Activated T-helper 1 cell treated with Interleukin-2 at 50 U/mL for 16 hours (primary cell): ENCODE measurements at places on chromosomes 1 and 21.

GRCh38 chr21:33069243-33069642 lies 698 bp upstream of the OLIG1 start:
- DNase-seq: no peak

DNA sequence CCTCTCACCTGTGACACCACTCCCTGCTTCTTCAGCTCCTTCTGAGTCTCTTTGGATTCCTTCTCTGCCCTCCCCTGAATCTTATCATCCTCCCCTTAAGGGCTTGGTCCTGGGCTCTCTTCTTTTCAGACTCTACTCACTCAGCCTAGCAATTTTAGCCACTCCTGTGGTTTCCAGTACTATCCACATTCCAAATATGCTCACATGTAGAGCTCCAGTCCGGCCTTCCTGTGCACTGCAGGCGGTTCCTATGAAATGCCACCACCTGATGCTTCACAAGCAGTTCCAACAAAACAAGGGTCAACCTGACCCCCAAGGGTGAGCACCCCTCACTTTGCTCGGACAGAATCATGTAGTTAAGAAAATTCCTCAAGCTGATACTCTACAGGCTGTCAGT lies 35.9 kb downstream of the MAB21L3 start:
- no peak for DNase-seq

- DNase-seq: no peak
Measured at GRCh38 chr1:68745011-68745410, 248.1 kb upstream of the DEPDC1 start.

GRCh38 chr21:36917471-36918158 lies 48.9 kb downstream of the HLCS start:
- DNase-seq: no peak

DNA sequence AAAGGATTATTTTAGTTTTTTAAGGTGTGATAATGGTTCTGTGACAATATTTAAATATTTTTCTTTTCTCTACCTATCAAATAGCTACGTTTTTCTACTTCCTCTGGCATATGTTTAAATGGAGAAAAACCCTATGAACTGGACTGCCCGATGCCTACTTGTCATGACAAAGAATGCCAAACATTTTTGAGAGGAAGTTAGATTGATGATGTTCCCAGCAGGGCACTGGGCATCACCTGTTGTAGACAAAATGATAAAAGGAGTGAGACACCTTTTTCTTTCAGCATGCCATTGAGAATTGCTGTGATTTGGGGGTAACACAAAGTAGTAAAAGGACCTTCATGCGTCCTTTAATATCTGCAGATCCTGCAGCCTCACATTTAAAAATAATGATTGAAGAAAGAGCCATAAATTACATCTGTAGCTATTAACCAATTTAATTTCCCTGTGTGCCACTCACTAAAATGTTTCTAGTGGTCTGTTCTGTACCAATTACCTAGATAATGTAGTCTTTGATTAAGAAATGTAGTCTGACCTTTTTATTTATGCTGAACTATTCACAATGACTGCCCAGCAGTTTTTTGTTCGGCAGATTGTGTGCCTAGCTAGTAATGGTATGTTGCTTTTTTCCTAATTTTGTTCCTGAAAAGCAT lies 47.6 kb downstream of the RPL5 start:
- DNase-seq: no peak

- DNase-seq: no peak
Measured at GRCh38 chr1:183450093-183450492, 22.2 kb upstream of the SMG7 start.

DNA sequence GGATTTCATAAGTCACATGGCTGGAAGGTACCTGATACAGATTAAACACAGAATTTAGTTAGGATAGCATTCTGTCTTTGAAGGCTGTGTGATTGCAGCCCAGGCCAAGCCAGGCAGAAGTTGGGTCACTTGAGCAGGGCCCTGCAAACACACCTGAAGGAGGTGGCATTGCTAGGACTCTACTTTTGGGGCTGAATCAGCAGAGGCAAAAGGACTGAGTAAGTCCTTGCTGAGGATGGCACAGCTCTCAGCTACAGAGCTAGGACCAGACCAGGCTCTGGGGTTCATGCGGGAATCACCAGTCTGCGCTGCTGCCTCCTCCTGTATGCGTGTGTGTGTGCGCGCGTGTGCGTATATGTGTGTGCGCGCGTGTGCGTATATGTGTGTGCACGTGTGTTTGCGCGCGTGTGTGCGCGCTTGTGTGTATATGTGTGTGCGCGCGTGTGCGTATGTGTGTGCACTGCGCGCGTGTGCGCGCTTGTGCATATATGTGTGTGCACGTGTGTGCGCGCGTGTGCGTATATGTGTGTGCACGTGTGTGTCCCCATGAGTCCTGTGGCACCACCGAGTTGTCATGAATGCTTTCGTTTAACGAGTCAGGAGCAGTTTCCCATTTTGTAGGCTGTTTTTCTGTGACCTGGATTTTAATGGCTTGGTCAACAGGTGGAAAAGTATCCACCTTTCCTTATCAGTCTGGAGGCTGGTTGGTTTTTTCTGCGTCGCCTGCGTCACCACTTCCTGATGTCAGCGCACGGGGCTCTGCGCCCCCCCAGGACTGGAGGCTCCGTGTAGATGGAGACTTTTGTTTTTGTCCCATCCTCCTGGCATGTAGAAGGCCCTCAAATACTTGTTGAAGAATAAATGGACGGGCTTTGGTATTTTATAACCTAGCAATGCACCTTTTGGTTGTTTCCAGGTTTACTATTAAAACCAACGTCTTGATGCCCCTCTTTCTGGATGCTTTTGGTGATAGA lies 34.7 kb downstream of the ADARB1 start:
- DNase-seq: no peak

GRCh38 chr1:63903947-63904610 lies 130.3 kb downstream of the ROR1 start:
- DNase-seq: no peak

GRCh38 chr1:193256019-193256418 lies 69.6 kb upstream of the B3GALT2 start:
- DNase-seq: no peak

DNA sequence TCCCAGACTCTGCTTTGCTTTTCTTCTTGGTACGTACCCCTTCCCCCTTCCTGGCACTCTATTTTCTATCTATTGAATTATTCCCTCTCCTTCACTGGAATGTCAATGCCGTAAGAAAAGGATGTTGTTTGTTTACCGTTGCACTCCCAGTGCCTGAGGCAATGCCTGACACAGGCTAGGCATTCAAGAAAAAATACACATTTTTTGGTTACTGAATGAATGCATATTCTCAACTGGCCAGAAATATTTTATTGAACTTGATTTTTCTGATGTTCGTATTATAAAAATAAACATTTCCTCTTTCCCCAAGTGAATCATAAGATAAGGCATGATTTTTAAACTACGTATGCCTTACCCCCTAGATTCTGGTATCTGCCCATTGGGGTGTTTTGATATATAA lies 41.2 kb downstream of the GNG12 start:
- no peak for DNase-seq

DNA sequence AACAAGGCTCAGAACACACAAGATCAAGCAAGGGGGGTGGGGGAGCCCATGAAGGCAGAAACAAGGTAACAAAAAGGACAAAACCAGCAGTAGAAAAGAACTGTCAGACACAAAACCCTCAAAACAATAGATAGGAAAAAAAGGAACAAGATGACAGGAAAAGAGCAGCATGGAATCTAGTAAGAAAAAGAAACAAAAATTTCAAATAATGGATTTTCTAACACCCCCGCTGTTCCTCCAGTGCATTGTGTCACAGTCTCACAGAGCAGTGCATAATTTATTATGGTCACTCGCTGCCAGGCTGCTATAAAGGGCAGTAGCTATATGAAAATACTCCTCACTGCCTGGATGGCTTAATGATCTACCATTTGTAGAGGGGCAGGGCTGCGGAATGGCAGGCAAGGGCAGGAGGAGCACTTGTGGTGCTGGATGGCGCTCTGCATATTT lies 567.9 kb downstream of the DPYD start:
- DNase-seq: no peak

DNA sequence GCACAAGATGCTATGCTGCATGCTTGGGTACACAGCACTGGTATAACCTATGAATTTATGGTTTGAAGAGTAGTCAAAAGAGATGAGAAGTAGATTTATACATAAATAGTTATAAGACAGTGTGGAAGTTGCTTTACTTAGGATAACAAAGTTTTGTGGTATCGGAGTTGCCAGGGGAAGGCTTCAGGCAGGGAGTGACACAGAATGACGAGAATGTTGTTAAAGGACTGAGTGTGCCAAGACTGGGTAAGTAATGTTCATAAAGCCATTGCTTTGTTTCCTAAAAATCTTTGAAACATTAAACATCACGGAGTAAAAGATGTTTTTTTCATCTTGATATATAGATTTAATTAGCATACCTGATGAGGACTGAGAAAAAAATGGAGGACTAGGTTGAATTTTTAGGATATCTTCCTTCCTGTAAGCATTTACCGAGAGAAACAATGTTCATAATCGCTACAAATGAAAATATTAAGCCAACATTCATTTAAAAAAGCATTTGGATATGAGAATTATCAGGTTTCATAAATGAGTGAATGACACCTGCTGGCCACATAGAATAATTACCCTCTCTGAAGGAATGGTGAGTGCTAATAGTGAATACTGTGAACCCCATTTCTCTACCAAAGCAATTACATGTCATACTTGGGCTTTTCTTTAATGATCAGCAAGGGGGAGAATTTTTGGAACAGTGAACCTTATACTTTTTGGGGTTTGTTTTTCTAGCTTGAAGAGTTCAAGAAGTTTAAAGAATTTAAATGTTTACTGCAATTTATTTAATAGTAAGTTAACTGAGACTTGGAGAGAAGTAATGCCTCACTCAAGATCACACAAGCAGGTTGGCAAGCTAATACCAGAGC lies 28.4 kb downstream of the EXTL2 start:
- DNase-seq: no peak

DNA sequence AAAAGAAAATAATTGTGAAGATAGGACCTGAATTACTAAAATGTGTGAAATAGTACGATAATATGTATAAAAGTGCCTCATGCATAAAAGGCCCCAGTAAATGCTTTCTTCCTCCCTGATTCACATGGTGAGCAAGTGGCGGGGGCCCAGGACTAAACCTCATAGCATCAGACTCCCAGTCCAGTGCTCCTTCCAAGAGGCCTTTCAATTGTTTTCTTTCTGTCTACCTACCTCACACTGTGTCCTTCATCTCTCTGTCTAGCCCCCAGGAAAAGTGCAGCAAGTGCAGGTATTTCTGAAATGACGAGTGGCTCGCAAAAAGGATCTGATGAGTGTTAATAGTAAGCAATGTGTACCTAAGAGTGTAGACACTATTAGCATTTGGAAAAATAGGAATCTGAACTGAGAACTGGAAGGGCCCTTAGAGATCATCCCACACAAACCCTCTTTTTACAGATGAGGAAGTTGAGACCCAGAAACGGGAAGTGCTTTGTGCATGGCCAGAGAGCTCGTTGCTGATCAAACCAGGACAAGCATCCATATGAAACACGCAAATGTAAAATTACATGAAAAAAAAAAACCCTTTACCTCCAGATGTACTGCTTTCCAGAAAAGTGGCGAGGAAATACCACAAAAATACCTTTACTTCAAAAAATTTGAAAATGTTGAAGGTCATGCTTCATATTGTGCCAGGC lies 118.2 kb upstream of the HOOK1 start:
- no peak for DNase-seq

DNA sequence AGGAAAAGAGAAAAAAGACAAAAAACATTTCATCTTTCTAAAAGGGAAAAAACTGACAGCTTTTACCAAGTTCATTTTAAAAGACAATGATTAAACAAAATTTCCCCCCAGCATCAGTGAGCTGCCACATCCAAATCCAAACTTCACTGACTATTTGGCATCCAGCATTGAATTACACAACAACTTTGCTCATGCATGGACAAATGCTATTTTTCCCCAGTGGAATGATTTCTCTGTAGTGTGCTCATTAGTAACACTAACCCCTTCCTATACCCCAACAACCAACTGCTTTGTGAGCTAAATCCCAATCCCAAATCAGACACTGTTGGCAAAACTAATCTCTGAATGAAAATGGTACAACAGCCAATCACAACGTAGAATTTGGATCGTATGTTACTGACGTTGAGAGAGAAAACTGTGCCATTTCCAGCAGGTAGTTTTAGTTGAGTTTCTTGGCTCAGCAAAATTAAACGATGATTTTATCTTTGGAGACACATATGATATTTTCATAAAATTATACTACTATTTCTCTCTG lies 37.9 kb downstream of the PIK3R3 start:
- no peak for DNase-seq

- DNase-seq: no peak
Measured at GRCh38 chr1:150178548-150178947, 28.8 kb downstream of the PLEKHO1 start.

DNA sequence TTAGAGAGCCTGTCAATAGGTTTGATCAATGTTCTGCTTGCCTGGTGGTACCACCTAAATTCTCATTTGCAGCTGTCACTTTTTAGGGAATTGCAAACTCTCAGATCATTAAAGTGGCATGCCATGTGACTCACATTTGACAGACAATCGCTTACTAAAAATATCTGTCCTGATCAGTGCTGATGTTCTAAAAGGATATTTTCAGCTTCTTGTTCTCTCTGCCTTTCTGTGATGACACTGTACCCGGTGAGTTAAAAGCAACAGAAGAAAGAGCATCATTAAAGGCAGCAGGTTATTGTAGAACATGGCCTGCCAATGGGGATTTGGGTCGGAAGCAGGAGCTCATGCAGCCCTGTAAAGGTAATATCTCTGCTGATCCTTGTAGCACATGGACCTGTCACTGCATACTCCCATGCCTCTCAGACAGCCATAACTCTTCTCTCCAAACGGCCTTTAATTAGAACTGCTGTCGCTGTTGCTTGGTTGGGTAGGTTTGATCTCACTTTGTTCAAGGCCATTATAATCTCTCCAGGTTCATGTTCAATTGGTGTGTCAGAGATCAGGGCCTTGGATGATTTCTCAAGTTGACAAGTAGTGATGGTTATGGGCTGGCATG lies 441.3 kb upstream of the DEPDC1 start:
- DNase-seq: no peak

- no peak for DNase-seq
Measured at GRCh38 chr1:44673675-44674112, 587 bp downstream of the TMEM53 start.

DNA sequence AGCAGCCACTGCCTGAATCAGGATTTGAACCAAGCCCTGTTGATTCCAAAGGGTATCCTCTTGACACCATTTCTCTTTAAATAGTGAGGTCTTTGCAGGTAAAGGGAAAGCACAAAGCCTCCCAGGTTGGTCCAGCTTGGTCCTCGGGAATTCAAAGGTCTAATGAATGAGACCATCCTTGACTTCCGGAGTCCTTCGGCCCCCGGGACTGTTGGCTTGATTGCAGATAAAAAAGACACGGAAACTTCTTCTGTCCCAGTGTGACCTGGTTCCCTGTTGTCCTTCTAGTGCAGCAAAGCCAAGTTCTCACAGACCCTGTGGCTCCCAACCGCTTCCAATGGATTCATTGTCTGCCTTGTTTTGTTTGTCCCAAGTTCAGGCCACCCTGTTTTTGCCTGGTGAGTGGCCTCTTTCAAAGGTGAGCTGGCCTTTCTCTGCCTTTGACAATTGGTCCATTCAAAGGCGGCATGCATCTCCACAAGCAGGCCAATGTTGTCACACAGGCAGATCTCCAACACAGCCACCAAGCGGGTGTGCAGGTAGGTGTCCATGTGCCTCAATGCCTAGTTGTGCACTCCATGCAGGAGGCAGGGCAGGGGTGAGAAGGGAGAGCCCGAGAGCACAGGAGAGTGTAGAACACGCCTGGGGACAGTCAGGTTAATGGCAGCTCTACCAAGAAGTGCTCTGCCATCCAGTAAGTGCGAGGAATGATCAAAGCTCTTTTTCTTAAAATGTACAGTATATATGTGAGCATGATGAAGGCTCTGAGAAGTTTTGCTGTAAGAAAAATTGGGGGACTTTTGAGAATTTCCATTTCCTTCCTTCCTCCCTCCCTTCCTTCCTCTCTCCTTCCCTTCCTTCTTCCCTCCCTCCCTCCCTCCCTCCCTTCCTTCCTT lies 82.1 kb upstream of the ZBTB40 start:
- DNase-seq: no peak
